Hair follicular keratinocyte (primary cell): ENCODE measurements at places on chromosomes 16 and 17. TPM values are rescaled to one million over a fixed set of nuclear protein-coding genes. Genes with fewer than 3 reads are reported as not detected.

The CMTM2 gene
- not detected in 2 replicates for total RNA-seq

The KRTAP4-4 gene
- total RNA-seq = not detected in 2 replicates

The CALB2 gene
- total RNA-seq = not detected in 2 replicates

The PDE6G gene
- total RNA-seq = not detected in 2 replicates

The RAMP2 gene
- 2.3 TPM in 1 of 2 replicates, not detected in the other for total RNA-seq

The NPIPA3 gene
- 0.70 TPM in 1 of 2 replicates, not detected in the other for total RNA-seq

The NUPR1 gene
- 20.5 and 35.1 TPM in 2 replicates for total RNA-seq

The SKAP1 gene
- total RNA-seq = not detected in 2 replicates

The ANKFN1 gene
- not detected in 2 replicates for total RNA-seq

The TBC1D3K gene
- total RNA-seq = not detected in 2 replicates

The DOC2B gene
- total RNA-seq = not detected in 2 replicates
